ENCODE measurements at places on chromosomes 3 and 15.

GRCh38 chr3:158403013-158403412 lies 168.0 kb upstream of the MLF1 start:
- DNase-seq, result no peak

DNA sequence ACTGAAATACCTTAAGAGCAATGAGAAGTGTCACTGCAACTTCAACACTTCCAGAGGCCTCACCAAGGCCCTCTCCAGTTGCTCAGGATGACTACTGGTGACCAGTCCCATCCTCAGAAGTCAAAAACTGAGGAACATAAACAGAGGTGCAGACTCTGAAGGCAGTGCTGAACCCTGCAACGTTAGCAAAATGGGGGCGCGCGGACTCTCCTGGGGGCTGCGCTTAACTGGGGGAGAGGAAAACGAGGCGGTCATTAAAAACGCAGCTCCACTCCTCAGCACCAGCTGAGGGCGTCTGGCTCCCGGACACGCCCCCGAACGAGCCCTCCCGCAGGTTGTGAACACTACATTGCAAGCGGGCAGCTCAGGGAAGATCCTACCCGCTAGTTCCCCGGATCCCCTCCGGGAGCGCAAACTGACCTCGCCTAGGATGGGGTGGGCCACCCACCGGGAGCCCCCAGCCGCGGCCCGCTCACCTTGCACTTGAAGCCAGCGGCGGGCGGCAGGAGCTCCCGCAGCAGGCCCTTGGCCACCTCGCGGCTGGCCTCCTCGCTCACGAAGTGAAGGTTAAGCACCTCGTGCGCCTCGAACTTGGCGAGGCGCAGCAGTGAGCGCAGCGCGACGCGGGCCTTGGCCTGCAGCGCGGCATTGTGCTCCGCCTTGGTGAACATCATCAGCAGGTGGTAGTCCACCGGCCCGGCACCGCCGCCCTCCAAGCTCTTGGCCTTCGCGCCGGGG lies 711 bp downstream of the XXYLT1 start:
- no peak for DNase-seq

GRCh38 chr3:107110596-107111305 lies 266.5 kb upstream of the CCDC54 start:
- DNase-seq, result no peak

GRCh38 chr15:88902846-88903245 lies 7.5 kb upstream of the HAPLN3 start:
- DNase-seq, result no peak

DNA sequence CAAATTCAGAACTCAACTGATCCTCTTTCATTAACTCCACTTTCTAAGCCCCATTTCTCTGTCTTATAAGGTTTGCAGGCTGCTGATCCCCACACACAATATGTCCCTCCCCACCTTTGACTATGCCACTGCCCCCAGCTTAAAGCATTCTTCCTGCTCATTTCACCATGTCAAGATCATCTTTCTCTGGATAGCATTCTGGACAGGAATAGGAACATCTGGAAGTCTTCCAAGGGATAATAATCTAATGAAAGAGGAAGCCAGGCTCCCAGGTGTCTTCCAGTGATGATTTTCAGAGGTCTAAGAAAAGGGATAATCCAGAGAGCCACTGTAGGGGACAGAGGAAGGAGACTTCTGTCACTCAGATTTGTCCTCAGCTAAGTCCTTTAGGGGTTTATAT lies 54.6 kb upstream of the GALNT15 start:
- no peak for DNase-seq

- DNase-seq, result no peak
Measured at GRCh38 chr3:57855943-57856342, 99.8 kb downstream of the SLMAP start.

DNA sequence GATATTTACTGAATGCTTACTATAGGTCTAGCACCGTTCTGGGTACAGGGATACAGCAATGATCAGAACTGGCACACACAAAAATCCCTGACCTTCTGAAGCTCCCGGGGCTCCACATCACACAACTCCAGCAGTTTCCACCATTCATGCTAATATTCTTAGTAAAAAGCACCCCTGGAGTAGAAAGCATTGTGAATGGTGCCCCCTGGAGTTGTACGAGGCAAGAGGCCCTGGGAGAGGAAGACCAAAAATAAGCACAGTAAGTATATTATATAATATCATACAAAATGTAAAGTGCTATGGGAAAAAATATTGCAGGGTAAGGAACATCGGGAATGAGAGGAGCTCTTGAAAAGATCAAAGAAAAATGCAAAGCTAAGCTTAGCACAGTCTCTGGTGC lies 790 bp upstream of the SRGAP3 start:
- no peak for DNase-seq

DNA sequence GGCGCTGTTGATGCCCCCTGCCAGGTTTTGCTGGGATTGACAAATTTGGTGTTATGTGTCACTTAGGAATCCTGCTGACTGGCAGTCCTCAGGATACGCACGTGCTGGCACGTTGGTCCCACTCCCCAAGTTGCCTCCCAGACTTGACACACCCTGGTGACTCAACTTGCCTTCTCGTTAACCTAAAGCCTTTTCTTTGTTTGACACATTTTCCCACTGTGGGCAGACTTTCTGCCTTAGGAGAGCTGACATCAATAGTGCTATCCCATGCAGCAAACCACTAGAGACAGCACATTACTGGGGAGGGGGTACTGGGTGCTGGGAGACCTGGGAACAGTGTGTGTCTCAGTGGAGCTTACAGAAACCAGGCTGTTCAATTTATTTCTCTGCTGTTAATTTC lies 104.3 kb downstream of the OXNAD1 start:
- DNase-seq, result no peak

- DNase-seq, result no peak
Measured at GRCh38 chr3:22886439-22887068, 316.6 kb upstream of the UBE2E2 start.

GRCh38 chr3:27642796-27643195 lies 79.3 kb downstream of the EOMES start:
- no peak for DNase-seq

- DNase-seq, result no peak
Measured at GRCh38 chr3:123349566-123350435, 99.1 kb downstream of the ADCY5 start.

- DNase-seq, result no peak
Measured at GRCh38 chr3:175150812-175151401, 291.8 kb downstream of the NAALADL2 start.

DNA sequence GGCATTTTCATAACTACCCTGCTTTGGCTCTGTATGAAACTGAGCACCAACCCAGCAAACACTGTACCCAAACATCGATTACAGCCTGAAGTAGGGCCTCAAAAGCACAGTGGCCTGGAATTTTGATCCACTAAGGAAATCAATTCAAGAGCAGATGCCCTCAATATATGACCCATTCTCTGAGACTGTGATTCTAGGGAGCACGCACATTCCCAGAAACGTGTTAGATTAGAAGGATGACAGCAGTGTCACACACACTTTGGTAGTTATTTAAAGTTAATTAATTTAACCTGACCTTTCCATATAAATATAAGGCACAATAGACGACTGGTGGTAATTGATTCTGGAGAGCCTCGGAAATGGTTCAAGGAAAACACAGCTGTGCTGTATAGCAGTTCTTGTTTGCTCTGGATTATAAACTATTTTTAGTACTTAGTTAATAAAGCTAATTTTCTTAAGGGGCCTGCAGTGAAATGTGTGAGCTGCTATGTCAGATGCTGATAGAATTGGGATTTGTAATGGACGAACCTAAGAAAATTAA lies 126.3 kb upstream of the ZNF385D start:
- DNase-seq, result no peak

- no peak for DNase-seq
Measured at GRCh38 chr3:24405057-24405456, 89.6 kb downstream of the THRB start.

- DNase-seq, result no peak
Measured at GRCh38 chr15:66196602-66197001, 56.9 kb downstream of the MEGF11 start.

DNA sequence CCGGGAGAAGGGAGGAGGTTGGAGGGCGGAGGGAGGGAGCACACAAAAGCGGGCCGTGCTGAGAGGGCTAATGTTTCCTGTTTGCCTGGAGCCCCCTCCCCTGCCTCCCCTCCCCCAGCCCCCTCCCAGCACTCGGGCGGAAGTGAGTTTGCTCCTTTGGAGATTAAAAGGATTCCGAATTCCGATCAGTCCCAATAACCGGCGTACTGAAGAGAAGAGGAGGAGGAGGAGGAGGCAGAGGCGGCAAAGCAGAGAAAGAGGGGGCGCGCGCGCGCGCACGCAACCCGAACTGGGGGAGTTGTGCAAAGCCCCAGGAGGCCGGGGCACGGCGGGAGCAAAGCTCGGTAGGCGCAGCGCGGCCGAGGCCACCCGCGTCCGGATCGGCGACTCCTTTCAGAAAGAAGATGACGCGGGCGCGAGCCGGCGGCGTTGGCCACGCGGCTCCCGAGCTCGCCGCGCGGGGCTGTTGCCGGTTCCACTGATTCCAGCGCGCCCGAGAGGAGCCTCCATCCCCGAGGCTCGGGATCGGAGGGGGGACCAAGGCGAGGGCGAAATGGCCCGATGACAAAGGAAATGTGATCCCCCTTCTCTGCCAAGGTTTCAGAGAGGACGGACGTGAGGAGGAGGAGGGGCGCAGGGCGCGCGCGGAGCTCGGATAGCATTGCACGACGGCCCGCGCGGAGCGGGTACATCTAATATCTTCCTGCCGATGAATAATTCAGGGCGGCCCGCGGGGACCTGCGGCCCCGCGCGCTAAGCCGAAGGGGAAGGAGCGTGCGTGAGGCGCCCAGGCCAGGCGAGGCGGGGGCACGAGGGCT lies 1.1 kb upstream of the TRIM71 start:
- DNase-seq, result no peak

All from activated effector memory CD4-positive, alpha-beta T cell treated with Interleukin-2 at 50 U/mL for 16 hours (primary cell).